NCI-H2029 (cell line): ENCODE measurements at places on chromosomes 3 and 15.

DNA sequence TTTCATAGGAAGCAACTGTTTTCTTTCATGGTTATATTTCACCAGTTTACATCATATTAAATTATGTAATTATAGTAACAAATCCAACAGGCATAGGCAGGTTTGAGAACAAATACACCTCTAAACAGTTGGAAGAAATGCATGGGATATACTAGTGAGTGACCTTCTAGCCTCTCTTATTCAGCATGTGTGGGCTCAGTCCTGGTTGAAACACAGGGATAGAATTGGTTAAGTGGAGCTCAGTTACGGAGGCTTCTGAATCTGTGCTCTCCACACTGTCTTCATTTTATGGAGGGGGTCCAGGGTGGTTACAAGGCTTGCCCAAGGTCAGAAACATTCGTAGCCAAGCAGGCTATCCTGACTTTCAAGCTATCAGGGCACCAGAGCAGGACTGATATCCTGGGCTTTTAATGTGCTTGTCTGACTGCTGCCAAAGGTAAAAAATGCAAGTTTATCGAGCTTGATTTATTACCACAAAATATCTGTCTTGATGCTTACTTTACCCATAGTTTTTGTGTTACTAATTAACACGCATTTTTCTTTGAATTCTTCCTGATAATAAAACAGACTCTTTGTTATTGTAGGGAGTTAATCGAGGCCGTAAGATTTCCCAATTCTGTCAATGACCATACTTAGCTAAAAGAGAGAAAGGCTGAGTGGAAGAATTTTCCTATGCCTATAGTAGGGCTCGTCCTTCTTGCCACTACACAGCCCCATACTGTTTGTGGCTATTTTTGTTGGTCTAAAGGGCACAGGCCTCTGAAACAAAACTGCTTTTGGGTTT is 89.6 kb downstream of the FILIP1L start:
- no peak for DNase-seq

- no peak for DNase-seq
Measured at GRCh38 chr3:122937745-122938144, 89.8 kb downstream of the SEMA5B start.

- DNase-seq, result no peak
Measured at GRCh38 chr15:91694131-91694830, 159.2 kb upstream of the SLCO3A1 start.

DNA sequence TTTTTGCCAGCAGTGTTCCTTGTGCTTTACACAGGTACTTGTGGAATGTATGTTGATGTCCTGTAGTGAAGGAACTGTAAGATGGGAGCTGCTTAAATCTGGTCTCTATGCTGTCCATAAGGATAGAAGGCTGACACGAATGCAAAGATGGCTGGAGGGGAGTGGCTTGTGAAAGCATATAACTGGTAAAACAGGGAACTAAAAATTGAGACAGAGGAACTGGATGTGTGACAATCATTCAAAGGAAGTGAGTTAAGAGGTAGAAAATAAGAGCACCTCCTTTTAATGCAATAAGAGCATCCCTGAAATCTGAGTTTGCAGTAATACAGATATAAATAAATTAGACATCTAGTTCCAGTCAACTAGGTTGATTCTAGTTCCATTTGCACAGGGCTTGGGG is 35.2 kb downstream of the RNF13 start:
- no peak for DNase-seq

- DNase-seq, result no peak
Measured at GRCh38 chr3:190224456-190224855, 97.8 kb downstream of the CLDN1 start.

DNA sequence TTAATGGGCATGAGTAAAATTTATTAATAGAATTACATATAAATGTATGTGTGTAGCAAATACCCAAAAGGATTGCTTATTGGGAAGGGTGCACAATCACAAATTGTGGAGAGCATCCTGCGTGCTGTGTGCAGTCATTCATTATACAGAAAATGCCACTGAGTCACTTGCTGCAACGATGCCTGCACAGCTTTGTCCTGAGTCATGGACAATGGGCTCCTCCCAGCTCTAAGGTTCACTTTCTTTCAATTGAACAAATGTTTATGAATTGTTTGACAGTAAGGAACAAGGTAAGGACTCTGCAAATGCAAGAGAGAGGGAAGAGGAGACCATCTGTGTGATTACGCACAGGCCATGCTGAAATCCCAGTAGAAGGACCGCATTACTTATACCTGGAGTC is 18.7 kb downstream of the CFAP161 start:
- no peak for DNase-seq

DNA sequence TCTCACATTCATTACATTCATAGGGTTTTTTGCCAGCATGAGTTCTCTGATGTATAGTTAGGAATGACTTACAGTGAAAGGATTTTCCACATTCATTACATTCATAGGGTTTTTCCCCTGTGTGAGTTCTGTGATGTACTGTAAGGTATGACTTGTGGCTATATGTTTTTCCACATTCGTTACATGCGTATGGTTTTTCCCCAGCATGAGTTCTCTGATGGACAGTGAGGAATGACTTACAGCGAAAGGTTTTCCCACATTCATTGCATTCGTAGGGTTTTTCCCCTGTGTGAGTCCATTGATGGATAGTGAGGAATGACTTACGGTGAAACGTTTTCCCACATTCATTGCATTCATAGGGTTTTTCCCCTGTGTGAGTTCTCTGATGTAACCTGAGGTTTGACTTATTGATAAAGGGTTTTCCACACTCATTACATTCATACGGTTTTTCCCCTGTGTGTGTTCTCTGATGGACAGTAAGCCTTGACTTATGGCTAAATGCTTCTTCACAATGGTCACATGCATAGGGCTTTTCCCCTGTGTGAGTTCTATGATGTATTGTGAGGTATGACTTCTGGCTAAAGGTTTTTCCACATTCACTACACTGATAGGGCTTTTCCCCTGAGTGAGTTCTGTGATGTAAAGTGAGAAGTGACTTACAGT is 47.4 kb downstream of the ZNF717 start:
- DNase-seq, result no peak

DNA sequence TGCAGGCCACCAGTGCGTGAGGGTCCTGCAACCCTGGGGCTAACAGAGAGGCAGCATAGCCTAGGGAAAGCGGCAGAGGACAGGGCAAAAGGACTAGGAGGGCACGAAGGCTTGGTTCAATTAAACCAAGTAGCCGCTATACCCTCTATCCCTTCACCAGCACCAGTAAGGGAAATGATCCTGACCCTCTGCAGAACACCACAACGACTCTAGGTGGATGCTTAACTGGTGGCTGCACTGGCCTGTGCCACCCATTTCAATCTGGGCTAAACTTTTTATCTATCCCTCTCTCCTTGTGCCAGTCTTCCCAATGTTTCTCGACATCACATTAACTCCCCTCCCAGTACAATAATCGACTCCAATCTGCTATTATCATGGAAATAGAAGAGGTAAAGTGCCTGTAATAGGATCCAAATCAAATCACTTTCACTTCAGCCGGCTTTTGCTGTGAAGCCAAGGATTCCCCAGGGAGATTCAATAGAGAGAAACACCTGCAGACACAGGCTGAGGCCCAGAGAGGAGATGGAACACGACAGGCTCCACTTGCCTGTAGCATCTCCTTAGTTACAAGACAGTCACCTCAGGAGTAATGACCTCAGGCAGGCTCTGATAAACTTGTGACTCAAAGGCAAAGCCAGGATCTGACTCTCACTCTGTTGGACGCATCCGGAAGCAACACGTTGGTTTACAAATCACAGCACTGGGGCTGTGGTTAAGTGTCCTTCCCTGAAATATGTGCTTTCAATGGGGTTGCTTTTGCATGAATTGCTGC is 791.6 kb upstream of the ARRDC4 start:
- no peak for DNase-seq
